Epithelial cell of proximal tubule (primary cell): ENCODE measurements at places on chromosomes 12 and 14. TPM values are rescaled to one million over a fixed set of nuclear protein-coding genes. Genes with fewer than 3 reads are reported as not detected.

DNA sequence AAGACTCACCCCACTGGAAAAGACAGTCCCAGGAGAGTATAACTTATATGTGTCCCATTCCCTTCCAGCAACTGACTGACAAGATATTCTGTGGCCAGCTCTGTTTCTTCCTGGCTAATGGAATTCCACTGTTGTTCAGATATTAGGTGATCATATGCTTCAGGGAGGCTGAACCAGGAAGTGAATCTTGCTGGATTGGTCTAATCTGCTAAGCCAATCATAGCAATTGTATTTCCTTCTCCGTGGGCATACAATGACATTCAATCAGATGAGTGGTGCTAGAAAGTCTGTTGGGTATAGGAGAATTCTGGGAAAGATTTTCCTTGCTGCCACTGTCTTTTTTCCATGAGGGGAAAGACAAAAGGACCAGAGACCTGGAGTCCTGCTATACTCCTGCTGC lies 12.1 kb downstream of the PYGL start:
- no peak for DNase-seq

GRCh38 chr14:54451961-54452360 lies 10.8 kb upstream of the CNIH1 start:
- no peak for DNase-seq

DNA sequence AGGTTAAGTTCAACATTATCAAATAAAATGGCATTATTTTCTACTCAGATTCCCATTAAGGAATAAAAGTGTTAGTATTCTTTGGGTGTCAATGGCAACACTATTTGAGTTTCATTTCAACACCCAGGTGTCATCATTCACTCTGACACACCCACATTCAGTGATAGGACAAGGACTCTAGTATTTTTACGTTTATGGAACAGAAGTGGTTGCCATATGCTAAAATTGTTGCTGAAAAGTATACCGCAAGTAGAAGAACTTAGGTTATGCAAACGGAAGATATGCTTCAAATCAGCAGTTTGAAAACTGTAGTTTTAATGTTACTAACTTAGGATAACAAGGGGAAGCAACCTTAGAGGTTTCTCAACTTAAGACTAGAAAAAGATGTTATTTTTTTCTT lies 20.0 kb upstream of the SGPP1 start:
- DNase-seq, result no peak

- no peak for DNase-seq
These were observed 795 bp downstream of the STAT6 start for GRCh38 chr12:57110104-57111030.

- DNase-seq, result no peak
These were observed 31.3 kb downstream of the SLC38A1 start for GRCh38 chr12:46237371-46238045.

SYNE2 gene
- 22.2 and 44.2 TPM in 2 replicates for total RNA-seq

TBX3 gene
- 2.0 and 4.2 TPM in 2 replicates for total RNA-seq
